Heart right ventricle (tissue), 16 donors: ENCODE measurements at places on chromosomes 5 and 9. TPM values are rescaled to one million over a fixed set of nuclear protein-coding genes. Genes with fewer than 3 reads are reported as not detected.

The SLC4A9 gene
- total RNA-seq, result not detected

The AGXT2 gene
- not detected for total RNA-seq

- DNase-seq, result no peak
These were observed 19.3 kb upstream of the CDKN2B start for GRCh38 chr9:22028394-22028793.

The LCN1 gene
- total RNA-seq, result 0.76 TPM

DNA sequence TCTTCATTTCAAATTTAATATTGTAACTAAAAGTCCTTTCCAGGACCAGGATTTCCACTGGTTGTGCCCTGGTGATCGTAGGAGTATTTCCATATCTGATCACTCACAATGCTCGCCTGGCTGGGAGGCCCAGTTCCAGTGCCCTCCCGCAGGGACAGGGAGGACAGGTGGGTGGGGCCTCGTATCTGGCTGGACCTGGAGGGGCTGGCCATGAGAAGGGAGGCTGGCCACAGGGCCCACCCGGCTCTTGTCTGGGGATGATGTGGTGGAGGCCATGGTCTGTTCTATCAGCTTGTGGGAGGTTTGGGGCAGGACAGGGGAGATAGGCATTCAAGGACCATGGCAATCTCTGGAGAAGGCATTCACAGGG, 286.4 kb downstream of the GADD45G start:
- DNase-seq, result no peak

The FGD3 gene
- 0.40 TPM for total RNA-seq

DNA sequence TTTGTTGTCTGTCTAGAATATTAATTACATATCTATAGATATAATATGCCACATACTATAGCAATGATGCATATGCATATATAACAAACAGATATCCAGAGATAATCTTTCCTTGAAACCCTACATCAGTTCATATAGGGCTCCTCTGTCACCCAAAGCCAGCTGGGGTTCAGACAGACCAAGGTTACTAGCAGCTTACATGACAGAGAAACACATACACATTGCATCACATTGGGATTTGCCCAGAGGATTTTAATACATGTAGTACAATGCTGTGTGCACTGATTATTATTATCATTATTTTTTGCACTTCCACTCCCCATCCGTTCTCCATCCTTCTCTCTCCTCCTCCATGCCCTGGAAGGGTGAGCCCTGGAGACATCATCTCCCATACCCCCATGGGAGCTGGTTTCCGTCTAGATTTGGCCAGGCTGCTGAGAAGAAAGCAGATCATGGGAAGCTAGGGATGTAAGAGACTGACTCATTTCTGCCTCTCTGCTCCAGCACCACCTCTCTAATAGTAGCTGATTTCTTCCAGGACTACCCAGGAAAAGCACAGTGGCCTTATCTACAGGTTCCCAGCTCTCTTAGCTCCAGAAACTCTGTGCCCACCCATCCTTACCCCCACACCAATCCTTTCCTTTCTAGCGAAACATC, 23.3 kb downstream of the FST start:
- no peak for DNase-seq

- no peak for DNase-seq
These were observed 102.3 kb downstream of the SEMA6A start for GRCh38 chr5:116472274-116472673.

The PCDHB8 gene
- total RNA-seq, result 2.2 TPM

- no peak for DNase-seq
These were observed 264.0 kb upstream of the TRIM32 start for GRCh38 chr9:116423149-116423548.

DNA sequence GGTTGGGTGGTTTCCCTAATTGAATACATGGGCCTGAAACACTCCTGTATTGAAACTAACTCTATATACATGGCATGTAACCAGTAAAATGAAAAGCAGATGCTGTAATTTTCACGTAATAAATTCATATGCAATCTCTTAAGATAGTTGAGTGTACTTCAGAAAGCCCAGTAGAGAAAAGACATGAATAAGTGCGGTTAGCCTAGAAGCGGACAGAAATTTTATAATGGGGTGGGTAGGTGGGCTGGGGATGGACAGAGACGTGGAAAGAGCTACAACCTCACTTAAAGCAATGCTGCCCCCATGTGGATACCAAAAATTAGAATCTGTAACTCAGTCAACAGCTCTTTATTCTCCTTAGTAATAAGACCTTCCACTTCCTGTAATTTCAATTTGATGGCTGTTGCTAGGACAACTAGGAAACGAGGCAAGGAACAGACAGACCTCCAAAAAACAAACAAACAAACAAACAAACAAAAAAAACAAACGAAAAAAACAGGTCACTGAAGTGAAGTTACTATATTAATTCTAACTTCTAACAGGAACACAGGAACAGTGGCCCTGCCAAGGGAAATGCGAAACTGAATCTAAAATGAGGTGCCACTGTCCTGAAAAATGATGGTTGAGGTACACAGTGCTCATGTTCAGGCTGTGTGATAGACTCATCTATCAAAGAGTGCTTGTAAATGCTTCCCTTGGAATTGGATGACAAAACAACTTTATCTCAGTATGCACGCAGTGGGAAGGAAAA, 103.4 kb upstream of the GNA14 start:
- DNase-seq, result peak; percentile 61

DNA sequence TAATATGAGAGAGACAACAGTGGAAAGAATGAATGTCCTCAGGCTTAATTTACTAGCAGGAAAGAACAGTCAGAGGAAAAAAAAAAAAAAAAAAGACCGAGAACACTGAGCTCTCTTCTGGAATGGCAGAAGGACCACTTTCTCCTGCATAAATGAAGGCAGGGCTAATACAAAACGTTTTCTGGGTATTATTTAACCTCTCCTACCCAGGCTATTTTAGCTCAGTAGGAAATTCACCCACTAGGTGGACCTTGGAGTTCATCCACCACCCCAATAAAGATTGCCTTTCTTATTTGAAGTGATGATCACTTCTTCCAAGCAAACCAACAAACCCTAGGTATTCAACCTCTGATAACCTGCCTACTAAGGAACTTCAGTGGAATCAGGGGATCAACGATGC, 3.7 kb downstream of the GLIS3 start:
- no peak for DNase-seq

DNA sequence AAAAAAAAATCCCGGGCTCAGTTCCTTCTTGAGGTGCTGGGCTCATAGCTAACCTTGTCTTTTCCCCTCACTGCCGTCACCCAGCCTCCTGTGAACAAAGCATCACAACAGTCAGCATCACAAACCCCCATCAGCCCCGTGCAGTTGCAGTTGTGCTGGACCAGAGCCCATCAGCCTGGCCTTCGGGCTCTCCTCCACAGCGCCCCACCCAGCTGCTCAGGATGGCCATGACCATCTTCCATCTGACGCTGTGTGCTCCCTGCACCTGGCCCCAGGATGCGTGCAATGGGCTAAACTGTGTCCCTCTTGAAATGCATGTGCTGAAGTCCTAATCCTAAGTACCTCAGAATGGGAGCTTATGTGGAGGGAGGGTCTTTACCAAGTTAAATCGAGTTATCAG, 48.1 kb downstream of the NSUN2 start:
- DNase-seq, result no peak

The UNC5A gene
- total RNA-seq, result not detected

The SLC25A48 gene
- total RNA-seq, result 0.21 TPM

GRCh38 chr5:131481569-131481968, 153.5 kb downstream of the RAPGEF6 start:
- no peak for DNase-seq

DNA sequence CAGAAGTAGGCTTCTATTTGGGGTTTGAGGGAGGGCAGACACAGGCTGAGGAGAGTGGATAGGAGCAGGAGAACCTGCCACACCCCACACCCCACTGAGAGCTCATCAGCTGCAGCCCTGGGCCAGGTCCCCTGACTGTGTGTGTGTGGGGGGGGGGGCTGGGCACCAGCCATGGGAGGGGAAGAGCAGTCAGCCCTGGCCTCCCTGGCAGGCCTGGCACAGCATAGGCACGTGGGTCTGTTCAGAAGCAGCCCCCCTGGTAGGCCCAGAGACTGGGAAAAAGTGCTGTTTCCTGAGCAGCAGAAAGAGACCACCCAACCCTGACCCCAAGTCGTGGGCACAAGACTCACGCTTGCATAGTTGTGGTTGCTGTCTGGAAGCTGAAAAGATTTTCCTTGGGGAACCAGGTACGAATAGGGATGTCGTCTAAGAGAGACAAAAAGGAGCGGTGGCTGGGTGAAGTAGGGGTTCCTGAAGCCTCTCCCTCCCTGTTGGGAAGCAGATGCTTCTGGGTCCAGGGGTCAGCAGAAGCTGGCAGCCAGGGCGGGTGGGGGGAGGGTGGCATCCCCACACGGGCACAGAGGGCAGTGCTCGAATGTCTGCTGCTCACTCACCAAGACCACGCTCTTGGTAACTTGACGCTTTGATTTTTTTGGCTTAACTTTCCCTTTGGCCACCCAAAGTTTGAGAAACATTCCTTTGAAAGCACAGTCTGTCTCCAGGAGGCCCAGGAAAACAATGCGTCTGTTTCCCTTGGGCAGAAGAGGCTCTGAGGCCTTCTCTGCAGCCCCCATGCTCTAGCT, 2.9 kb downstream of the NSMF start:
- no peak for DNase-seq

DNA sequence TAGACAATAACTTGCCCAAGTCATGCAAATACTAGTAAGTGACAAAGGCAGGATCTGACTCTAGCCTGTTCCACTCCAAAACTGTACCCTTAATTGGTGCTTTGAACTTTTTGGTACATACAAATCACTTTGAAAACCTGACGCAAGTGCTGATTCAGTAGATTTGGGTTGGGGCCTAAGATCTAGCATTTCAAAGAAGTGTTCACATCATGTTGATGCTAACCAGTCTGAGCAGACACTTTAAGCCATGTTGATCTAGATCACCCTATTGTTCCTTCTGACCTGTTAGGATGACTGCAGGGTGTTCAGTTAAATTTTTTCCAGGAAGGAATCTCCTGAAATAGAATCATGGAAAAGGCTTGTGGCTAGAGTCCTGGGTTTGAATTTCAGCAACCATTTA, 57.7 kb upstream of the CPEB4 start:
- no peak for DNase-seq
